ENCODE measurements at places on chromosomes 4 and X.

- DNase-seq = no peak
These were observed 92.2 kb downstream of the MAML3 start for GRCh38 chr4:140061659-140062289.

GRCh38 chrX:122625239-122625638 lies 558.8 kb upstream of the GRIA3 start:
- no peak for DNase-seq

- peak; percentile 83 for DNase-seq
These were observed 75.2 kb downstream of the PSAPL1 start for GRCh38 chr4:7359400-7360062.

GRCh38 chr4:140719022-140719421 lies 37.2 kb downstream of the TBC1D9 start:
- DNase-seq = no peak

DNA sequence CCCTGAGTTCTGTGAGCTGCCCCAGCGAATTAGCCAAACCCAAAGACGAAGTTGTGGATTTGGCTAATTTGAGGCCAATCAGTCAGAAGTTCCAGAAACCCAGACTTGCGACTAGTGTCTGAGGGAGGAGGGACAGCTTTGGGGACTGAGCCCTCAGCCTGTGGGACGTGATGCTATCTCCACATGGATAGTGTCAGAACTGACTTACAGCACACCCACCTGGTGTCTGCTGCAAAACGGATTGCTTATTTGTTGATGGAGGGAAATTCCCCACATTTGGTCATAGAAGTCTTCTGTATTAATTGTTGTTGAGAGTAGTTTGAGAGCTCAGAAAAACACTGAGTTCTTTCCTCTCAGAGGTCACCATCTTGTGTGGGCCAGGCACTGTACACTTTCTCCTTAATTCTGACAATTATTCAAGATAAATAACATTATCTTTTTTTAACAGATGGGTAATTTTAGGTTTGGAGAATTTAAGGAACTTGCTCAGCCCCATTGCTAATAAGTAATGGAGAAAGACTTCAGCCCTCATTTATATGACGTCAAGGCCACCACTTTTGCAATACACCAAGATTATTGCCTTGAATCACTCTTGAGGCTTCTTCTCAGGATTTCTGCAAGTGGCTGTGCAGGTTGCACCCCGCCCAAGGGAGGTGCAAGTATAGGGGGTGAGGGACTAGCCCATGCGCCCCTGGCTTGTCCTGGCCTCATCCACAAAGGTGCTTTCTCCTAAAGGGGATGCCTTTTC lies 16.7 kb downstream of the CLRN2 start:
- no peak for DNase-seq

DNA sequence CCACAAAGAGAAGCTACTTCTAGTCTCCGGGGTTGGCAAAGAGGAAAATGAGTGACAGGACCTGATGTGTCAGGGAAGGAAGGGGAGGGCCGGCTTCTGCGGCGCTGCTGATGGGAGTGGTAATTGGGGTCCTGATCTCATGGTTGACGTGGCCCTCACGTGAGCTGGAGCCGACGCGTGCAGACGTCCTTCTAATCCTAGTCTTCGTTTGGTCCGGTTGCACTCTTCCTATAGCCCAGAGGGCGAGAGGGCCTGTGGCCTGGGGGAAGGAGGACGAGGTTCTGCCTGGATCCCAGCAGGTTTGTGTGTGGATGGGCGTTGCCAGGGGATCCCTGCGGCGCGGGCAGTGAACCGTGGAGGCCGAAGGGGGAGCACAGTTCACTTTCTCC lies at the start of gene ARMCX1:
Gene ARMCX1, plus strand, starts transcription at position 186 of the 389 bp plus-strand sequence. CDS start 2,384 bp downstream, outside the sequence.
- DNase-seq = peak; percentile 1

GRCh38 chrX:34584781-34585180 lies 72.3 kb downstream of the TMEM47 start:
- no peak for DNase-seq

DNA sequence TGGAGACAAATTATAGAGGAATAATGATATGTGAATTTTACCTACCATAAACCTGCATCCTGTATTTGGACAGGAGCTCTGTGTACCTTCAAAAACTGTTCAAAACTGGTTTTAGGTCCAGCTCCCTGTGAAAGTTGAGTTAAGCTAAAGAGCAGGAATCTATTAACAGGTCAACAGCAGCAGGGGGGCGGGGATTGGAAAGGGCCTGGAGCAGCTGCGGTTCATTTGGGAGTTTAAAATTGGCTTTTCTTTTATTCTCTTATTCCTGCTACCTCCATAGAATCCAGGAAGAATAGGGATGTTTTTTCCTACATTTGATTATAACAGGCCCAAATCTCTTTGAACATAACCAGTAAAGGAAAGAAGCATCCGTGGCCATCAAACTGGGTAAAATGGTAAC lies 23.8 kb downstream of the SHROOM3 start:
- no peak for DNase-seq

GRCh38 chrX:109742722-109743121 lies 9.7 kb upstream of the ACSL4 start:
- DNase-seq = no peak

GRCh38 chr4:76055016-76055415 lies 19.1 kb upstream of the CXCL11 start:
- DNase-seq = no peak

DNA sequence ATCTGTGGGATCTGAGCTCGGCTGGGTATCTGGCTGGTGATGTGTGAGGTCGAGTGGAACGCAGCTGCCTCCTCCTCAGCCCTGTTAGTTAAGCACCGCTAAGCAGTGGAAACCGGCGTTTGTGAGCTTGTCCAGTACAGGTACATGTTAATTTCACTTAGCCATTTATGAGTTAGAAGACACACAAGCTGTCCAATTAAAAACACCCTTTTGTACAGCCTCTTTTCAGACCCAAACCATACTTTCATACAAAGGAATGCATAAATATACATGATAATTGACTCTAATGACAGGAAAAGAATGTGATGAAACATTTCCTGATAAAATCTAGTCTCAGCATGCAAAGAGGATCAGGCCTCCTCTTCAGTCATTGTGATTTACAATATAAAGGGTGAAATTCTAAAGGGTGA lies 163.6 kb upstream of the FAT1 start:
- DNase-seq = no peak

GRCh38 chr4:189533603-189534002 lies 407.1 kb upstream of the FRG1 start:
- no peak for DNase-seq

DNA sequence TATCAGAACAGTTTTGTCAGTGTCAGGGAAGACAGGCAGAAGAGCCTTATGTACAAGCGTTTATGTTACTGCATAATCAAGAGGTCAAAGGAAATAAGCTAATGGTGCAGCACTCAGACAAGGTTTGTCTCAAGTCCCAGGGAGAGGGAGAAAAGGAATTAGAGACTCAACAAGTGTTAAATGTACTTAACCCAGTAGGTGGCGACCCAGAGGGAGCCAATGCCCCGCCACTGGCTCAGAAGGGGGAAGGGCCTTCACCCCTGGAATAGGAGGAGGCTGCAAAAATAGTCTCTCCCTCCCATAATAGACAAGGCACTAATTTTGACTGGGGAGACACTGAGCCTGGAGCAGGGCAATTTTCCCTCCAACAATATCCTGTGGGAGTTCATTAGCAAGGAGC lies 14.1 kb upstream of the PAPSS1 start:
- no peak for DNase-seq

- no peak for DNase-seq
These were observed 296.1 kb upstream of the ANKRD50 start for GRCh38 chr4:125008676-125009075.

- DNase-seq = no peak
These were observed 23.4 kb downstream of the USP9X start for GRCh38 chrX:41108463-41109205.

DNA sequence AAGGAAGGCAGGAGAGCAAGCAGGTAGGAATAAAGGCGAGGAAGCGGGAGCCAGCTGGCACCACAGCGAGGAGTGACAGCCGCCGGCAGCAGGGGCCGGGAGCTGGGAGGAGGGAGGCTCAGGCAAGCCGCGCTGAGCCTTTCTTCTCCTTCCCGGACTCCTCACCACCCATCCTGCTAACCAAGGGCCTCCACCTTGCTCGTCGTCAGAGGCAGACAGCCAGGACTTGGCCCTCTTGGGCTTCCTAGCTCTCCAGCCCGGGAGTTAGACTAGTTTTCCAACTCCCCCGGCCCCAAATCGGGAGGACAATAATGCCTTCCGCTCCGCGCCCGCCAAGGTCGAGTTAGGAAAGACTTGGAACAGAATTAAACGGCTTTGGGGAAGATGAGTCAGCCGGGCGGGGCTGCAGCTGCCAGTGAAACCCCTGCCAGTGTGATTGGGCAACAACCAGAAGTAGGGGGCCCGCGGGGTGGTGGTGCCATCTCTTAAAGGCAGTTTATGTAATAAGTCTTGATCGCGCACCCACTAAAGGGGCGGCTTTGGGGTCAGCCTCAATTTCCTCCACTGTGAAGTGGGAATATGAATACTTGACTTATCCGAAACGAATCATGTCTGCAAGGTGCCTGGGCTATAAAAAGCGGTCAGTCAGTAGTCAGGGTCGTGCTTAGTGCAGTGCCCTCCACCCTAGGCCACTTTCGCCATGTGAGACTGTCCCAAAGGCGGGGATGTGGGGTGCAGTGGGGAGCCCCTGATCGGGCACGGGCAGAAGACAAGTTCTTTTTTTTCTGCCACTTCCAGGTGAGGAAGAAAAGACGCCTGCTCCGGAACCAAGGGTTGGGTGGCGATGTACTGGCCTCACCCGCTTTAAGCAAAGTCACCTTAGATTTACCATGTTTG lies 6.7 kb upstream of the HSD17B10 start:
- DNase-seq = no peak

DNA sequence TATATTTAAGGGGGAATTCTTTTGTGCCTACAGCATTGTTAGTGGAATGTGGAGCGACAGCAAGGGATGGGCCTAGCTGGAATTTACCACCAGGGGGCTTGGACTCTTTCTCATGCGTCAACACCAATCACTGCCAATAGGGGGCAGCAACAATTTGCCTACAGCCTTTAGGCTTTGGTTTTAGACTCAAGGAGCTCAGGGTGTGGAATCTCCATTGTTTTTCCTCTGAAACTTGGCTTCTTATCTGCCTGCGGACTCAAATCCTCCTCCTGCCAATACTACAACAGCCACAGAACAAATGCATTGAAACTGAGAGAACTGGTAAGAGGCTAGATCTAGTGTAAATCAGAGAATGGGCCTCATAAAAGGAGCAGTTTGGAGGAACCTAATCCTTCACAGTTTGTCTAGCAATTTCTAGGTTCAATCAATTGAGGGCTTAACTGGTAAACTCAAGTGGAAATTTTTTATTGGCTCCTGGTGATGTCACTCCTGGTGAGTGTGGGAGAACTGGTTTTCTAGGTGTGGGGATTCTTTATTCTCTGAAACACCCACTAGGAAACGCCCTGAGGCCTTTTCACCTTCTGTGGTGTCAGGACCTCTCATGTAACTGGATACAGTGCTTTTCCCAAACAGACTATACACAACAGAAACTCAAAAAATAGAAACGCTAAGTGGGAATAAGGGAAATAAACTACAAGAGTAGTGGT lies 27.9 kb upstream of the TMSB4X start:
- DNase-seq = peak; percentile 87

GRCh38 chrX:25012433-25012735 lies 3.4 kb downstream of the ARX start:
- DNase-seq = no peak

GRCh38 chr4:143773998-143774895 lies 73.8 kb upstream of the FREM3 start:
- DNase-seq = peak; percentile 55

- no peak for DNase-seq
These were observed 46.9 kb upstream of the HSD17B10 start for GRCh38 chrX:53481093-53481492.

- DNase-seq = no peak
These were observed 20.2 kb downstream of the IRAK1 start for GRCh38 chrX:153999359-154000037.

DNA sequence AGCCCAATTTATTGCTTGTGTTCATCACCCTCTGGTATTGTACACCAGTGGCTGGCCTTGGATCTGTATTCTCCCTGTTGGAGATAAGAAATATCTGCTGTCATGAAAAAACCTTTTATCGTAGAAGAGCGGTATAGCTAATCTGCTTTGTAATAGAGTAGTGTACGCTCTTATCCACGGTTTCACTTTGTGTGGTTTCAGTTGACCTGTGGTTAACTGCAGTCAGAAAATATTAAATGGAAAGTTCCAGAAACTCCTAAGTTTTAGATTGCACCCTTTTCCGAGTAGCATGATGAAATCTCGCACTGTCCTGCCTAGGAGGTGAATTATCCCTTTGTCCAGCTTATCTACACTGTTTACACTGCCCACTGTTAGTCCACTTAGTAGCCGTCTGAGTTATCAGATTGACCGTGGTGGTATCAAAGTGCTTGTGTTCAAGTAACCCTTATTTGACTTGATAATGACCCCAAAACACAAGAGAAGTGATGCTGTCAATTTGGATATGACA lies 42.4 kb downstream of the KDM6A start:
- no peak for DNase-seq

GRCh38 chr4:106629268-106629625 lies 260.7 kb upstream of the GIMD1 start:
- DNase-seq = no peak

- DNase-seq = no peak
These were observed 438.5 kb downstream of the INPP4B start for GRCh38 chr4:142407596-142407995.

DNA sequence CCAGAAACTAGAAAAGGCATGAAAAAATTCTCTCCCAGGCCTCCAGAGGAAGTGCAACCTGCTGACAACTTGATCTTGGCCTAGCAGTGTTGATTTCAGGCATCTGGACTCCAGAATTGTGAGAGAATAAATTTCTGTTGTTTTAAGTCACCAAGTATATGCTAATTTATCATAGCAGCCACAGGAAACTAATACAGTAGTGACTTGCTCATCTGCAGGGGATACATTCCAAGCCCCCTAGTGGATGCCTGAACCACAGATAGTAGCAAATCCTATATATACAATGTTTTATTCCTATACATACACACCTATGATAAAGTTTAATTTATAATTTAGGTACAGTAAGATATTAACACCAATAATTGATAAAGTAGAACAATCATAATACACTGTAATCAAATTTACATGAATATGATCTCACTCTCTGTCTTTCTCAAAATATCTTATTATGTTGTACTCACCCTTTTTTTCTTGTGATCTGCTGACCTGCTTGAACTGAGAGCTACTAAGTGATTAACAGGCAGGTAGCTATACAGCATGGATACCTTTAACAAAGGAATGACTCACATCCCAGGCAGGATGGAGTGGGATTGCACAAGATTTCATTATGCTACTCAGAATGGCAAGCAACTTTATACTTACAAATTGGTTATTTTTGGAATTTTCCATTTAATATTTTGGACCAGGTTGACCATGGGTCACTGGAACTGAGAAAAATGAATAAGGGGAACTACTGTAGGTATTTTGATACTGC lies 501.1 kb downstream of the KCNIP4 start:
- DNase-seq = no peak

DNA sequence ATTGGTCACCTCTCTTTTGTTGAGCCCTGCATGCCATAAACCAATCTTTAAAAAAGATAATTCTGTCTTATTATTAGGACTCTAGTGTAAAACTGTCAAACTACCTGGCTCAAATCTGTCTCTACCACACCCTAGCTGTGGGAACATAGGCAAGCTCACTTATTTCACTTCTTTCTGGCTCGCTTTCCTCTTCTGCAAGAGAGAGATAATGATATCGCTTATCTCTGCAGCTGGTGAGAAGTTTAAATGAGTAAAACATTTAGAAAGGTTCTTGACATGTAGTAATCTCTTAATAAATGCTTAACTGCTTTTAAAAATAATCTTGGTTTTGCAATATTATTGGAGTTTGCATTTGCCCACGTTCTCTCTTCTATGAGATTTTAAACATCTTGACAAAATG lies 1109.2 kb downstream of the RAPGEF2 start:
- DNase-seq = no peak
